NCI-H1092 treated with DMSO at 0.1 percent for 48 hours (cell line): ENCODE measurements at places on chromosomes 6 and 20.

GRCh38 chr6:13423252-13423651 is 64.1 kb downstream of the GFOD1 start:
- DNase-seq, result no peak

DNA sequence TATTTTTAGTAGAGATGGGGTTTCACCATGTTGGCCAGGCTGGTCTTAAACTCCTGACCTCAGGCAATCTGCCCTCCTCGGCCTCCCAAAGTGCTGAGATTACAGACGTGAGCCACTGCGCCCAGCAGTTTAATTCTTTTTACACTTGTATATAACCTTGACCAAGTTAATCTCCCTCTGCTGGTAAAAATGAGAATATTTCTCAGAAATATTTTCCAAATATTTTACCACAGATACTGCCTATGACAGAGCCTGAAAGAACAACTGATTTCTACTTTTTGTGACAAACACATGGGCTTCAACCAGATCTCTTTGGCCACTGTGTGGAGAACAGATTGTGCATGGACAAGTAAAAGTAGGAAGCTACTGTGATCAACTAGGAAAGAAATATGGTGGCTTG is 21.2 kb upstream of the NHSL1 start:
- no peak for DNase-seq

DNA sequence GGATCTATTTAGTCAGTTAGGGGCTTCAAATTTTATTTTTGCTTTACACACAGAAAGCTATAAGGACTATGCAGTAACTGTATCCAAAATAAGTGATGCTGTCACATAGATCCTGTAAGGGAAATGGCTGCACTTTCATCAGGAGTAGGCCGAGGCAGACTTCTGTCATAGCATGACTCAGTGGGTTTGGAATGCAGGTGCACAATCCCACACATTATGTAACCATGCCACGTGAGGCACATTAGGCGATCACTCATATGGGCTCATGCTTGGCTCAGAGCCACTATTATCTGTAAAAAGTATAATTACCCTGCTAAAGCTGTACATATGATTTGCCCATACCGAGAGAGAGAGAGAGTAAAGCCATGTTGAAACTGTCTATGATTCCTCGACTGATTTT is 1189.4 kb upstream of the EYS start:
- no peak for DNase-seq

DNA sequence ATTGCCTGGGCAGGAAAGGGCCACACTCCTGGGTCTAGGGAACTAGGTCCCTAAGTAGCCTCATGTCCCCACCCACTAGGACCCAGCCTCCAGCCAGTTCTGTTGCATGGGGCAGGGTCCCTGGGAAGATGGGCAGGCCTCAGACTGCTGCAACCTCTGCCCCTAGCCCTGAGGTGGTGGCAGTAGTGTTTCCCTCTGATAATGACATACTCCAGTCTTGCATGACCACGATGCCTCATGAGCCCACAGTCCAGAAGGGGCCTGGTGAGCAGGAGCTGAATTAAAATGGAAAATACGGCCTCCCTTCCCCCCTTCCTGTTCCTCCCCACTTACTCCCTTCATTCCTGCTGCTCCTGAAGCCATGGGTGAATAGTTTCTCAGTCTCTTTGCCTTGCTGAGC is 36.0 kb upstream of the SCRT2 start:
- no peak for DNase-seq

GRCh38 chr6:31577579-31577966 is 2.2 kb downstream of the TNF start:
- no peak for DNase-seq

DNA sequence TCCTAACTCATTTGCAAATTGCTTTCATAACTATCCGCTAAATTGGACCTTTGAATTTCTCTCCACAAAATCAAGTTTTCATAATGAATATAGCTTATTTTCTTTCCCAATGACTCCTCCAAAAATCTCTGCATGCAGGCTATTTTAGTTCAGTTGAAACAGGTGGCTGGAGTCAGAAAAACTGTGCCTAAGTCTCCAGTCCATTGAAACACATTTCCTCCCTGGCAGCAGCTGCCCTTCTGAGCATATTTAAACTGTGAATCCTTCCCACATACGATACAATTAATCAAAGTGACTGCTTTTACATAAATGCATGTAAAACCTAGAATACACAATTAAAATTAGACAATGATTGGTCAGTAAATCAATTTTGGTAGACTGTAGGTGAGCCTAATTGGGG is 344.6 kb upstream of the MARCKS start:
- no peak for DNase-seq

- DNase-seq, result no peak
Observed at GRCh38 chr6:43804550-43805223, 34.7 kb downstream of the VEGFA start.

DNA sequence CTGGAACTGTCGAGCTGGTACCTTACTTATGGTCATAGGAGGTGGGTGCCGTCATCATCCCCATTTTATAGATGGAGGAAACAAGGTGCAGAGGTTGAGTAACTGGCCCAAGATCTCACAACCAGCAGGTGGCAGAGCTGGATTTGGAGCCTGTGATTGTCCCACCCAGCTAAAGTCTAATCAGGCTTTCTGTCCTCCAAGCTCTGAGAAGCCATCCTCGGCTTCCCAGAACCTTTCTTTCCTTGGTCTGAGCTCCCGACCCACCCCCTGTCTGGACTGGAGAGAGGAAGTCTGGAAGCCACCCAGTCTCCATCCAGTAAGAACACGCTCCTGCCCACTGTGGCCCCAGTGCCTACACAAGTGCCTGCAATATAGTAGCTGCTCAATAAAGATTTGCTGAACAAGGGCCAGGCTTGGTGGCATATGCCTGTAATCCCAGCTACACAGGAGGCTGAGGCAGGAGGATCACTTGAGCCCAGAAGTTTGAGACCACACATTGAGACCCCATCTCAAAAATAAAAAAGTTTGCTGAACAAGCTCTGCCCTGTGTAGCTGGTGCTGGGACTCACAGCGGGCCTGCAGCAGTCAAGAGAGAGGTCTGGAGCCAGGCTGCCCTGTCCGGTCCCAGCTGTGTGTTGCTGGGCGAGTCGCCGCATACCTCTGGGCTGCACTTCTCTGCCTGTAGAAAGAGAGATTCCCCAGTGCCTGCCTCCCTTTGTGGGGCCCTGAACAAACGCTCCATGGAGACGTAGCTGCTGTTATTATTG is 32.5 kb upstream of the DLGAP4 start:
- no peak for DNase-seq

DNA sequence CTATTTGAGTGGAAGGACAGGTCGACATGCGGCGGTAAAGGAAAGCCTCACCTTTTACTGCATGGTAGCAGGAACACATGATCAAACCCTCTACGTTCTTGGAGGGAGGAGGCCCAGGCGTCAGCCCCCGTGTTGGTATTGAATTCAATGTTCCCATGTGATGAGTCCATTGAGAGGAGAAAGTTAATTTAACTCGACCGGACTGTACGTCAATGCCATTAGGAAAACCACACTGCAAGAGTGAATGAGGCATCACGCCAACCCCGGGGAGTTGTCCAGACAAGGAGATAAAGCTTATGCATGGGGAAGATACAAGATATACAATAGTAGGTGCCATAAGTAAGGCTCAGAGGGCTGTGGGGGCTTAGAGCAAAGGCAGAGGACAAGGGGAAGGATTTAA is 213.9 kb upstream of the ECI2 start:
- DNase-seq, result no peak

DNA sequence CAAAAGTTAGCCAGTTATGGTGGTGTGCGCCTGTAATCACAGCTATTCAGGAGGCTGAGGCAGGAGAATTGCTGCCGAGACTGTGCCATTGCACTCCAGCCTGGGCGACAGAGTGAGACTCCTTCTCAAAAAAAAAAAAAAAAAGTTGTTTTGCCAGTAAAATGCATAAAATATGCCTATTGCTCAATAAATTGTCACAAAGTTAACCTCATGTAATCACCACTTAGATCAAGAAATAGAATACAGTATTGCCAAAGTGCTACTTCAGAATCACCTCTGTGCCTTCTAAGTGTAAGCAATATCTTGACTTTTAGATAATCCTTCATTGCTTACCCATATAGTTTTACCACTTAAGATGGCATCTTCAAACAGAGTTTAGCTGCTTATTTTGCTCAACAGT is 80.7 kb downstream of the TRMT11 start:
- DNase-seq, result no peak

DNA sequence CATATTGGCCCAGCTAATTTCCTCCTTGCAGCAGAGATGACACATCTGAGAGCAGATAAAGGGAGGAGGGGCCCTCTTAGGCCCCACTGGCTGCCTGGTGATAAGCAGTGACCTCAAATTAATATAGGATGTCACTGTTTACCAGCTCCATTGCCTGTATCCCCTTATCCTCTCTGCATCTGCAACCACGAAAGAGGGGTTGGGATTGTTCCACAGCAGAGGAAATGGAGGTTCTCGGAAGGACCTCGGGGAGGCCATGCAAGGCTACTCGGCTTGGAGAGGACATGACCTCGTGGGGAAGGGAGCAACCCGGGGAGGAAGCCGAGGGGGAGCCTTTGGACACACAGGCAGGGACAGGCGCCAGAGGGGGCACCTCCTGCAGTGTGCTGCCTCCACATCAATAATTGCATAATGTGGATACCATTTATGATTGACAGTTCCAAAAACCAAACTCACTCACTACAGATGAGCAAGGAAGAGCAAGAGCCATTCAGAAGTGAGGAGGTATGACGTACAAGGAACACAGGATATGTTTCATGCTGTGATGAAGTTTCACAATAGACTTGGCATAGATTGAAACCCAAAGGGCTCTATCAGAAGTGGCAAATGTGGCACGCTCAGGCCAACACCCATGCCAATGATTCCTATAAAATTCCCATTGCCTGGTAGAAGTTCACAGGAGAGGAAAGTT is 177.2 kb upstream of the RNF24 start:
- DNase-seq, result no peak

GRCh38 chr6:69816569-69816968 is 19.8 kb upstream of the LMBRD1 start:
- no peak for DNase-seq

DNA sequence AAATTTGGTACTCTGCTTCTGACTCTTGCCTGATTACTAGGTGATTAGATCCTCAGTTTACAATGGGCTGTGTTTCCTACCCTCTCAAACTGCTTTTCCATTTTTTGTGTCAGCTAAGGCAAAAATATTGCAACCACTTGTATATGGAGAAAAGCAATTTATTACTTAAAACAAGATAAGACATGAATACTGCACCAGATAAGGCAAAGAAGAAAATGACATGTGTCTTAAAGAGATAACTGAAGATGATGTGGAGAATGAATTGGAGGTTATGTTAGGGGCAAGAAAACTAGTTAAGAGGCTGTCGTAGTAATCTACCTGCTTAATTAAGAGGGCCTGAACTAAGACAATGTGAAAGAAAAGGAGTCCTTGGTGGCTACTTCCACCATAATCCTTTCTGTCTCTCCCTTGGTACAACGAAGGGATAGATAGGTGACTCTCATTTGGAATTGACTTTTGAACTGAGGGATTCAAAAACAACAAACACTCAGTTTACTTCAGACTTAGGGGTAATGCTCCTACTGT is 16.3 kb upstream of the REV3L start:
- no peak for DNase-seq

GRCh38 chr20:8432435-8433148 is 300.5 kb downstream of the PLCB1 start:
- peak; percentile 58 for DNase-seq

GRCh38 chr6:68990317-68990716 is 355.2 kb downstream of the ADGRB3 start:
- no peak for DNase-seq

GRCh38 chr6:68473433-68474210 is 161.5 kb upstream of the ADGRB3 start:
- DNase-seq, result no peak

- DNase-seq, result no peak
Observed at GRCh38 chr6:170308761-170309160, 2.2 kb downstream of the FAM120B start.

DNA sequence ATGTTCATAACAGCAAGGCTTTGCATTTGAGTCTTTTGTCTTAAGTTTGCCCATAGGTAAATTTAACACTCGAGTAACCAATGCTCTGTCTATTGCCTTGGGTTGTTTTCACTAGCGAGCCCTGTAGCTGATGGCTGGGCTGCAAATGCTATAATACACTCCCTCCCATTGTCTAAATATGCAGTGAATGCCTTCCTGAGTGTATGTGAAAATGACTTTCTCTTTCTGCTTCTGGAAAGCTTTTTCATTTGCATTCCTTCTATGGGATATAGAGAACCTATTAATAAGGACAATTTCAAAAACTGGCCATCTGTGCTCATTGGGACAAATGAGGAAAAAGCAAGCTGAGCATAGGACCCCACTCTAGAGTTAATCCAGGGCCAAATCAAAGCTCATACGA is 156.5 kb upstream of the FBXL4 start:
- DNase-seq, result no peak

GRCh38 chr6:652865-653264 is 4.0 kb downstream of the HUS1B start:
- no peak for DNase-seq

DNA sequence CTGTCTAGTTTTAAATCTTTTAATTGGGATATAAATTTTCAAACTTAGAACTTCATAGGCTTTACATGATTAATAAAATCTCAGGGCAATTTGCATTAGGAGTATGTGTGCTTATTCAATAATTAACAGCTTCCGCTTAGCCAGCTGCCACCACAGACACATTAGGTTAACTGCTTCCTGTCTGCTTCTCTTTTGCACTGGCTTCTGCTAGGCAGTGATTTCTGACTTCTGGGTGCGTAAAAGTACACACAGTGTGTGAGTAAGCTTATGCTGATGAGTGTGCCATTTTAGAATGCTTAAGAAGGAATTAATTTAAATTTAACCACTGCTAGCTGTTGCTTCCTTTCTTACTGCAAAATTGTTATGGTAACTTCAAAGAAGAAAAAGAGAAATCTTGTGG is 73.9 kb downstream of the F13A1 start:
- DNase-seq, result no peak

- DNase-seq, result no peak
Observed at GRCh38 chr6:170049641-170050561, 241.0 kb downstream of the DLL1 start.

DNA sequence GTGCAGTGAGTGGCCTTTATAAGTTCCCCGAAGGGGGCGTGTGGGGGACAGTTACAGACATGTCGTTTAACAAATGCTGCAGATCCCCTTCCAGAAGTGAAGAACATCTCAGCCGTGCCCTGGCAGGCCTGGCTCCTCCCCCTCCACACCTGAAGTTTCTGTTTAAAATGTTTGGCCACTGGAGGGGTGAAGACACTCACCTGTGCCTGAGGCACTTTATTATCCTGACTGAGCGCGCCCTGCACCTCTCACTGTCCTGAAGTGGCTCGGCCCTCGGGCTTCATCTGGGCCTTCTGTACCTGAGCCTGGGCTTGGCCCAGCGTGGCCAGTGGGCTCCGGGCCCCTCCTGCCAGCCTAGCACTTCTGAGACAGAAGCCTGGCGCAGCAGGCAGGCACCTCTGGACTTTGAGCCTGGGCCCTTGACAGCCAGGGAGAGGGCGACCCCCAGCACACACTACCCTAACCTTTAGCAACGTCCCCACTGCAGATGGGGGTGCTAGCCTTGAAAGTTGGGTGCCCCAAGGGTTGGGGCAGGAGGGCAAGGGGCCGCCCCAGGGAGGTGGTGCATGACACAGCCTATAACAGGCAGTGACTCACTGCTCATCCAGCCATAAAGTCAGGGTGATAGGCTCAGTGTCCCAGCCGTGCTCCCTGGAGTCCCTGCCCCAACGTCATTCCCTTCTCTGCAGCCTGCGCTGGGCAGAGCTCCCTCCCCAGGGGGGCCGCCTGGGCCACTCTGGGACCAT is 13.6 kb upstream of the GATA5 start:
- DNase-seq, result no peak

GRCh38 chr6:12069891-12070529 is 57.9 kb downstream of the HIVEP1 start:
- no peak for DNase-seq
